ENCODE measurements at places on chromosomes 4 and X.

- DNase-seq: no peak
Measured at GRCh38 chr4:7298619-7299009, 106.3 kb downstream of the SORCS2 start.

- no peak for DNase-seq
Measured at GRCh38 chr4:90074322-90074886, 52.8 kb upstream of the CCSER1 start.

GRCh38 chr4:121375262-121375661 is 5.6 kb downstream of the QRFPR start:
- no peak for DNase-seq

GRCh38 chr4:26815706-26816105 is 44.9 kb upstream of the STIM2 start:
- no peak for DNase-seq

DNA sequence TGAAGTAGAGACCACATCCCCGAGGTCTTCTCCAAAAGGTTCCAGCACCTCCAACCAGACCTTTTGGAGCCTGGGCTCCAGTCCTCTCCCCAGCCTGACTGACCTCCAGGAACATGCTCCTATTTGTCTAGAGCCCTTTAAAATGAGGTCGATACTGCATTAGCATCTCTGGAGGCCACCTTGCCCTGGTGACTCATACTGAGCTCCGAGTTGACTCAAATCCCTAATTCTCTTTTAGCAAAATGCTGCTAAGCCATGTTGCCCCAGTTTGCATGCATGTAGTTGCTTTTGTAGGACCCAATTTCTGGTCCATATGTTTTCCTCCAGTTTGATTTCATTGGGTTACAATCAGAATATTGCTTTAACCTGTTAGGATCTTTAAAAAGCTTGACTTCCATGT is 43.5 kb upstream of the CITED1 start:
- DNase-seq: no peak

- no peak for DNase-seq
Measured at GRCh38 chrX:10177601-10178000, 20.8 kb downstream of the CLCN4 start.

DNA sequence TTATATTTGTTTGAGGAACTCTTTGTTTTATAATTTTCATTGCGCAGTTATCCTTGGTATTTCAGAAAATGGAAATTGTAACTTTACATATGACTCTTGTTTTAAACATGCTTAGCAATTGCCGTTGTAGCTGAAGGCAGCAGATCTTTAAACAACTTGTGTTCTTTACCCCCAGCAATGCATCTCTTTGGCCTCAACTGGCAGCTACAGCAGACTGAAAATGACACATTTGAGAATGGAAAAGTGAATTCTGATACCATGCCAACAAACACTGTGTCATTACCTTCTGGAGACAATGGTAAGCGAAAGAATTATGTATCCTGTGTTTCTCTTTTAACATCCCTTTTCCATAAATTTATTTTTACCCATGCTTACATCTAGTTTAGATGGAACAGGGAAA is 263.6 kb downstream of the DCTD start:
- DNase-seq: no peak

- DNase-seq: peak; percentile 26
Measured at GRCh38 chr4:7539659-7540058, 104.9 kb upstream of the PSAPL1 start.

DNA sequence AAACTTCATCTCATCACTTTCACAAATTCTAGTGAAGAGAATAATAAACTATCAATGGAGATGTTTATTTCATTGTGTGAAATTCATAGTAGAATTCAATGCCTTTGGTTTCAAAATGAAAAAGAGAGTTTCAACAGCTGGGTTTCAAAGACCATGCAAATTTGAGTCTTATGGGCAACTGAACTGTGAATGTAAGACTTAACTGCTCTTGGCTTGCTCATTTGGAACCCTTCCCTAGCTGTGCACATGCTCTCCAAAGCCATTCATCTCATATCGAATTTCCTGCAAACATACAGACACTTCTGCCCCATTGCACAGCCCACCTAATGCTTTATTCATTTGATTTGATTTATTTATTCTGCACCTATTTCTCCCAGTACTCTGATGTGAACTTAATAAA is 154.5 kb downstream of the GRXCR1 start:
- DNase-seq: no peak

DNA sequence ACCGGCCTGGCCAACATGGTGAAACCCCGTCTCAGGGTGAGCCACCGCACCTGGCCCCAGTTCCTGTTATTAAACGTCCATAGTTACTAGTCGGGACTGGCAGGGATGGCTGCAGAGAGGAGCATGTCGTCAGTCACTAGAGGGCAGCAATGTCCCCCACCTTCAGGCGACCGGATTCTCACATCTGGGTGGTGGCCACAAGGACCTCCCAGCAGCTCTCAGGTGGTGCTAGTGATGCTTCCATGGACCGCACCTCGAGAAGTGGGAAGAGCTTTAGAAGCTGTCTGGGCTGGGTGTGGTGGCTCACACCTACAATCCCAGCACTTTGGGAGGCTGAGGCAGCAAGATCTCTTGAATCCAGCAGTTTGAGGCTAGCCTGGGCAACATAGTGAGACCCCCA is 13.3 kb upstream of the IL3RA start:
- DNase-seq: peak; percentile 17

GRCh38 chr4:3199653-3200422 is 49.1 kb upstream of the MSANTD1 start:
- DNase-seq: no peak

- DNase-seq: no peak
Measured at GRCh38 chr4:78787392-78788006, 11.3 kb downstream of the BMP2K start.

GRCh38 chr4:54231768-54232688 is 2.9 kb downstream of the PDGFRA start:
- no peak for DNase-seq

- DNase-seq: no peak
Measured at GRCh38 chrX:149036086-149036485, 469.0 kb downstream of the IDS start.

DNA sequence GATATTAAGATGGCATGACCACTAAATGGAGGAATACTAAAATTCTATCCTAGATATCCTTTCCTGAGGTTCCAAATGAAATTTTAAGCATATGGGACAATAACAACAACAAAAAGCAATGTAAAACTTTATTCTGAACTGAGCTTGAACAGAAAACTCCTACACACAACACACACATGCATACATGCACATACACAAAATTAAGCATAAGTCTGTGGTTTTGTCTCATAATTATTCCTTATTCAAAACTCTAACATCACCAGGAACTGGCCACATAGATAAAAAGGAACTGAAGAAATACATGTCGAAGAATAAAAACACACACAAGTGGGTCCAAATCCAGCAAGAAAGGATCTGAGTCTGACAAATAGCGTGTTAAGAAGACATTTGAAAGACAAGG is 168.0 kb downstream of the COX18 start:
- DNase-seq: no peak

- no peak for DNase-seq
Measured at GRCh38 chr4:121056066-121056465, 16.3 kb downstream of the NDNF start.

GRCh38 chrX:108307132-108308085 is 130.8 kb downstream of the COL4A6 start:
- no peak for DNase-seq

DNA sequence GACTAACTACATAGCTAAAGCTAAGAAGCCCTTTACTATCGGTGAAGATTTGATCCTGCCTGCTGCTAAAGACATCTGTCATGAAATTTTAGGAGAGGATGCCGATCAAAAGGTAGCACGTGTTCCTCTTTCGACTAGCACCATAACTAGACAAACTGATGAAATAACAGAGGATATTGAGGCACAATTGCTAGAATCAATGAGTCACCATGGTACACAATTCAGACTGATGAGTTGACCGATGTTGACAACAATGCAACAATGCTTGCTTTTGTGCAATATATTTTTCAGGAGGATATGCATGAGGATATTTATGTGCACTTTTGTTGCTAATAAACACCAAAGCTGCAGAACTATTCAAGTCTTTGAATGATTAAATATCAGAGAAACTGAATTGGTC is 24.3 kb downstream of the TBCK start:
- no peak for DNase-seq

DNA sequence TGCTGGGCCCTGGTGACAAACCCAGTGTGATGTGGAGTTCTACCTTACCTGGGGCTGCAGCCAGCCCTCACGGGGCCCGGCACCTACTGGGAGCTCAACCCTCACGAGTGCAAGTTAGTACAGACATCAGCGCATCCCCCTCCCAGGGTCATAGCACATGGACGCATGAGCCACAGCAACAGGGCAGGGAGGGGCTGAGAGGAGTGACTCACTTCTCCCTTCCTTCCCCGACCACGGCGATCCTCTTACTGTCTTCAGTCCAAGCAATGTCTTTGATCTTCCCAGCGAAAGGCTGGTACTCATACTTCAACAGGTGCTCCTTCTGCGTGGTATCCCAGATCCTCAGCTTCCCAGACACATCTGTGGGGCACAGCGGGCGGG is 17.8 kb downstream of the WDR1 start:
- no peak for DNase-seq

DNA sequence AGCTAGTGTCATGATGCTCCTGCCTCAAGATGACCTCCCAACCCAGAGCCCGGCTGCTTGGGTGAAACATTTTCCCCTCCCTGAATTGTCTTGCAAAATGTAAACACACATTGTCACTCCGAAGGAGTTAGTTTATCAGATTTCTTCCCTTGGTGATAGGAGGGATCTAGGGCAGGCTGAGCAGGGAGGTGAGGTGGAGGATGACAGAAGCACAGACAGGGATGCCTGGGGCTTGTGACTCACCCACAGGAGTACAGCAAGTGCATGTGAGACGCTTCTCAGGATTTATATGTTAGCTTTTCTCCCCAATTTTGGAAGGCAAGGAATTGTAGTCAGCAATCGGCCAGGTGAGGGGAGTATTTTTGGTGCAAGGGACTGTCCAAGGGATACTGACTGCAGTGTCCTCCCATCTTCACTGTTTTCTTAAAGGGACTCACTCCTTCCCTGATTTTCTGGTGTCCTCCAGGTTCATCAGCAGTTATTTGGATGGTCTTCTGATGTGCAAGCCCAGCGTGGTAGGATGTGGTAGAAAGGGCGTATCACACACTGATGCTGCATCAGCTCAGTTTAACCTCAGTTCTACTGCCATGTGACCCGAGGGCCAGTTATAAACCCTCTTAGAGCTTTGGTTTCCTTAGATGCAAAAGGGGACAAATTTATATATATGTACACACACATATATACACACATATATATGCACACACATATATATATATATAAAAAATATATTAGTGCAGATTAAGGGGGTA is 46.2 kb upstream of the IGFBP7 start:
- no peak for DNase-seq

GRCh38 chr4:95531141-95531540 is 17.6 kb downstream of the UNC5C start:
- DNase-seq: no peak

- DNase-seq: no peak
Measured at GRCh38 chrX:40167850-40168479, 70.2 kb upstream of the BCOR start.

DNA sequence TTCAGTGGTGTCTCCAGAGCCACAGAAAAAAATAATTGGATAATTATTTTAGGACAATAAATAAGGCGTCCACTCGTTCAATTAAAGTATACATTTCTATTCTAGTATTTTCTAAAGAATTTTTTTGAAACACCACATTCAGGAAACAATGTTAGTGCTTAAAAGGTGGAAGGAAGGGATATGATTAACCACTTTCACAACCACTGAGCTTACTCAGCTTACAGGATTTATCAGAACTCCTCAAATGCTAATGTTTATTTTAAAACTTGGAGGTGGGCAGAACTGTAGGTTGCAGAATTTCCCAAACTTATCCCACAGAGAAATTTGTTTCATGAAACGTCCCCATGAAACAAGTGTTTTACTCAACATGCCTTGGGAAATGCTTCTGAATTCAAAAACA is 54.3 kb upstream of the MAGEB2 start:
- no peak for DNase-seq

- no peak for DNase-seq
Measured at GRCh38 chrX:97494756-97495372, 611.2 kb downstream of the RPA4 start.

GRCh38 chr4:168240821-168241220 is 77.7 kb downstream of the DDX60 start:
- DNase-seq: no peak

DNA sequence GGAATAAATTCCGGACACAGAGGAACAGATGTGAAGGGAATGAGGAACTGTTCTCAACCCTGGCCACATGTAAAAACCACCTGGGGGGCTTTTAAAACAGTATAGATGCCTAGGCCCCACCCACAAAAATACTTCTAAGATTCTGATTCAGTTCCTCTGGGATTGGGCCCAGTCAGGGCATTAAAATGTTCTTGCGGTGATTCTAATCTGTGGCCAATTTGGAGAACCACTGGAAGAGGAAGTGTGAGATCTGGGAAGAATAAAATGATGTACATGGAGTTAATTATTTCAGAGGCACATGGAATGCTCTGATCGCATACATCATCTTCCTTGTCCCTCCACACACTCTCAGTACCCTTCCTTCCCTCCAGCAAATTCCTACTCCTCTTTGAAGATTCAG is 192.2 kb downstream of the APBB2 start:
- no peak for DNase-seq

- no peak for DNase-seq
Measured at GRCh38 chr4:140930557-140930956, 174.4 kb upstream of the TBC1D9 start.

GRCh38 chr4:57061395-57061794 is 48.8 kb downstream of the IGFBP7 start:
- DNase-seq: no peak

GRCh38 chr4:139700568-139700967 is 34.9 kb downstream of the MGST2 start:
- no peak for DNase-seq

GRCh38 chr4:99875071-99875470 is 19.2 kb downstream of the LAMTOR3 start:
- no peak for DNase-seq

DNA sequence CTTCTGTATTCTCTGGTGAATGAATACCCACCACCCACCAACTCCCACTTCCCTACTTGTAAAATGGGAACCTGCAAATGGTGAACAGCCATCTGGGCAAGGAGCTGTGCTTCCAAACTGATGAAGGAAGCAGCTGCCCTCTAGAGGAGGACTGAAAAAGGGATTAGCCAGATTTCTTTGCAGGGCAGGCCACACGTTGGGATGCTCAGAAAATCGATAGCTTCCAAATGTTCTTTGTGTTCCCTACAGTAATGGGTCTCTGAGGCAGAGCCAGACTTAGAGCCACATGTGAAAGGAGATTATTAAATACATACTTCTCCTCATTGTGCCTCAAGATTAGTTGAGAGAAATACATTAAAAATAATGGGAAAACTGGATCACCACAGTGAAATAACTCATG is 39.3 kb upstream of the LPAR4 start:
- DNase-seq: no peak
